Activated naive CD4-positive, alpha-beta T cell (primary cell): ENCODE measurements at places on chromosomes 16 and 17.

- no peak for DNase-seq
Measured at GRCh38 chr16:22428654-22429053, 54.2 kb upstream of the CDR2 start.

GRCh38 chr16:86886651-86887050, 308.3 kb downstream of the FOXL1 start:
- no peak for DNase-seq

- no peak for DNase-seq
Measured at GRCh38 chr17:69064476-69064875, 3.7 kb upstream of the ABCA9 start.

- DNase-seq, result no peak
Measured at GRCh38 chr16:68232335-68232734, 3.6 kb downstream of the ESRP2 start.

- DNase-seq, result no peak
Measured at GRCh38 chr17:1087381-1088241, 90.7 kb downstream of the TIMM22 start.

DNA sequence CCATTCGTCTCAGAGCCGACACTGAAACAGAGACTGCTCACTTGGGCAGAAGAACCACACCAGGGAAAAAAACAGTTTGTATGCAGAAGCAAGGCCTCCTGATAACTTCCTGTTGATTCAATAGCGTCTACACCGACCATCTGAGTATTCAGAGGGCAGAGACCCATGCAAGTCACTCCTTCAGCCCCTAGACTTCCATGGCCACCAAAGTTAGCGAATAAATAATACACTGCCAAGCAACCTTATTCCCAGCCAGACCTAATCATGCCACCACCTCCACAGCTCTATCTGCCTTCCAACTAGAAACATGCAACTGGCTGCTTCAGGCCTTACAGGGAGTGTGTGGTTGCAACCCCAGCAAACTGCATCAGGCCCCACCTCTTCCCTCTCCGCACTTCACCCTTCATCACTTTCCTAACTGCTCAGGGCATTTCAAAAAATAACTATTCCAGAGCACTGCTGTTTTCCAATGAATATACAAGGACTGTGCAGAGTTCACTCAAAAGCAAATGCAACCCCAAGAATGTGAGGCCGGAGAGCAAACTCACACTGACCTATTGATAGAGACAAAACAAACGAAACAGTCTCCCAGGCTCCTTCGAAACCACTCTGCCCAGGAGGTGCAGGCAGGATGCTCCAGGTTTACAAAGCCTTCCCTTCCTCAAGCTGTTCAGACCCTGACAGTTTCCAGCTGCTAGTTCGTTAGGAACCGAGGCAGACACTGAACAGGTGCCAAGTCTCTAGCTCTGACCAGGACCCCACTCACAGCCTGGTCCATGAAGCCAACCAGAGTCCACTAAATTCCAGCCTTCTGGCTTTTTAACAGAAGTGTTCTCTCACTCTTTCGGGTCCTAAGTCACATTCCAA, 3.6 kb downstream of the USP7 start:
- no peak for DNase-seq

DNA sequence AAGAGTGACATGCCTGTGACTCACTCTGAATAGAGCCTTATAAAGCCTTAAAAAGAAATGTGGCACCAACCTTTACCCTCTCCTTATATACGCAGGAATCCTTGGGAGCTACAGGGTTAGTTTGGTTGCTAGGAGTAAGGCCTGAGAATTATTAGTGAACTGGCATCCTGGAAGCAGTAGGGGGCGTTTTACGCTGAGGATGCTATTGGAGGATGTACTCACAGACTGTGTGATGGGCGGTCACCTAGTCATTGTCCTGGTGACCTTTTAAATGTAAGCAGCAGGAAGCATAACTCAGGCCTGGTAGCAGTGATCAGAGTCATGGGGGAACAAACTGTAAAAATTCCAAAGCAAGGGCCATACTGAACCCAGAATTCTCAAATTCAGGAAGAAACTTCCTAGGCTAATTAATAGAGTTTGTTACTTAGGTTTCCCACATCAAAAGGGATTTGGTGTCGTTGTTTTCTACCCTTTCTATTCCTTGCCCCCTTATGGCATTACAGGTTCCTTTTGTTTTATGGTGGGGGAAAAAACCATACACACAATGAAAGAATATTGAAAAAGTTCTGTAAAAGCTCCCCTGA, 153.8 kb downstream of the SNX11 start:
- DNase-seq, result no peak

GRCh38 chr16:31441956-31442355, 633 bp downstream of the ZNF843 start:
- DNase-seq, result no peak

GRCh38 chr17:2419486-2419885, 18.6 kb upstream of the MNT start:
- DNase-seq, result no peak
